ENCODE measurements at places on chromosomes 3 and 15.
A peak's percentile ranks its signal among the peaks of the same experiment; 100 is the strongest.

- DNase-seq: no peak
Observed at GRCh38 chr3:114186501-114186900, 7.6 kb upstream of the DRD3 start.

GRCh38 chr15:50227076-50227475 is 38.5 kb downstream of the HDC start:
- DNase-seq: no peak

DNA sequence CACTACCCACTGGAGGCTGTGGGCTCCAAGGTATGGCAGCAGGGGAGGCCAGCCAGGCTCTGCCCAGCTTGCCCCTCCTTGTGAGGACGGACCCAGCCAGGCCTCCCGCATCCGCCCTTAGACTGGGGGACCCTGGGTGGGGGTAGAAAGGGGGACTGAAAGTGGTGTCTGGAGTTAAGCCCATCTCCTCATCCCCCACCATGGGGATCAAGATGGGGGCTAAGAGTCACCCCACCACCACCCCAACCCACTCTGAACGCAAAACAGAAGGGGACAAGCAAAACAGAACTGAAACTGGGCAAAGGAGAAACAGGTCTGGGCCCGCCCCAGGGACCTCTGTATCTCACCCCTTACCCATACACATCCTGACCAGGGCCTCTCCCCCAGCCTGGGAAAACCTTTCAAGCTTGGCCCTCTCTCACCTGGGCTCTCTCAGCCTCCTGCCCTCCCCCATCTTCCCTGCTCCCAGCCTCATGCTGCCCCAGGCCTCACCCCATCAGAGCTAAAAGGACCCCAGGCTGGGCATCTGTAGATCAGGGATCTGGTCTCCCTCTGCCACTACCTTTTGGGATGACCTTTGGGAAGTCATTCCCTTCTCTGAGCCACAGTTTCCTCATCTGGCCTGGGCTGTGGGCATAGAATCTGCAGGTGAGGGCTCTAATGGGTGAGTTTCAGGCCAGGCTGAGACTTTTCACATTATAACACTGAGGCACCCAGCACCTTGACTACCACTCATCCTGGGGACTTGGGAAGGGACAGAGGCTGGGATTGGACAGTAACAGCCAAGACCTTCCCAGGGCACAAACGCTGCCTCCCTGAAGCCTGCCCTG is 30.0 kb upstream of the CYP11A1 start:
- DNase-seq: no peak

DNA sequence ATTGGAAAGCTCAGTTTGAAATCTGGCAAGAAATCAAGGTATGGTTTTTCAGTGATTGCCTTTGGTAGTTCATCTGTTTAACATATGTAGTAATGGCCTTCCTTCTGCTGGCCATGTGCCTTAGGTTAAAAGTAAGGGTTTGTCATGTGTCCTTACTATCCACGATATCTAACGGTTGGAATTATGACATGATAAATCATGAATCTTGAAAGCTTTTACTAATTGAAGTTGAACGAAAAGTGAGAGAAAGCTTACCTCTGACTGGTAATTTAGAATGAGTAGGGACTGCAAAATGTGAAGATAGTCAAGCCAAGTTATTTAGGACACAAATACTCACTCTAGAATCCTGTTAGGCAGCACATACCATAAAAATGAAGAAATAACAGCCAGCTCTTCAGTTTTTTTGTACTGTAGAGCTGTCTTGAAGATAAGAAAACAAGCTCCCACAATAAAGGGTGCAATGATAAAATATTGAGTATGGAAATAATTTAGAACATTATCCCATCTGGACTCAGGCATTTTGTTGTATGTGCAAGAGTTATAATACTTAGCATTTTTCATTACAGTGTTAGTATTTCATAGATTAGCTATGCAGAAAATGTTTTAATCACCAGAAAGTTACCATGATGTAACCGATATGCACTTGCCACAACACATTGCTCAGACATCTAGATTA is 303.4 kb downstream of the ZNF385D start:
- no peak for DNase-seq

DNA sequence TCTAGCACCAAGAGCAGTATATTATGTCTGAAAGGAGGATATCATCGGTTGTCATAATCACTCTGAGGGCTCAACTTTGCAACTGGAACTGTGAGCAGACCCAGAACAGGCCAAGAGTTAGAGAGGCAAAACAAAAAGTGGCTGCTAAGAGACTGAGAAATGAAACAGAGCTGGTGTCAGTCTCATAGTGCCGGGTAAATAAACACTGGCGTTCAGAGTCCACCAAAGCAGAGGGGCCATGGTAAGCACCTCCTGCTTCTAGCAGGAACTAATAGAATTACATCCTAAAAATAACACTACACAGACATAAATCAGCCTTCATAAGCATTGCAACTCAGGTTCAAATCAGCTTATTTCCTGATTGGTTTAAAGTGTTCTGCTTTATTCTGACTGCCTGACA is 10.3 kb upstream of the IL12A start:
- no peak for DNase-seq

DNA sequence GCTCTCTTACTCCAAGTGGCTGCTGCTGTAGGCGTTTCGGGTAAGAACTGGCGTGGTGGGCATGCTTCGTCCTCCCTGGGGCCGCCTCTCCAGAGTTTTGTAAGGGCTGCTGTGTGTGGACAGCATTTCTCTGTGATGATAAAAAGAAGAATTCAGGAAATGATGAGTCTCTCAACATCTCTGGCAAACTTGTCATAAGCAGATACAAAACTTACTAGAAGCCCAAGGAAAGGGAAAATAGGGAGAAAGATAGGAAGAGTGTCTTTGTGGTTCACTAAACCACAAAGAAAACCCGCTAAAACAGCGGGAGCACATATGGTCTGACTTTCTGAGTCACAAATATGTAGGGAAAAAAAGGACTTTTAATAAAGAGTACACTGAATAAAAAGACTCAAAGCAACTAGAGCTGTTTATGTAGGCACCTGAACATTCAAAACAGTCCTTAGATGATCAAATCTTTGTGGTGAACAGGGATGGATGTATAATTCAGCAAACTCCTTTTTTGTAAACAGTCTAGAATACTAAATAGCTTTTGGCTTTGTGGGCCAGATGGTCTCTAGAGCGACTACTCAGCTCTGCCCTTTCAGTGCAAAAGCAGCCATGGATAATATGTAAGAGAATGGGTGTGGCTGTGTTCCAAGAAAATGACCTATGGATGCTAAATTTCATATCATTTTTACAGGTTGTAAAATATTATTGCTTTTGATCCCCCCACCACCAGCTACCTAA is 60.4 kb upstream of the LMOD3 start:
- no peak for DNase-seq

- no peak for DNase-seq
Observed at GRCh38 chr3:17733215-17733614, 9.2 kb downstream of the TBC1D5 start.

DNA sequence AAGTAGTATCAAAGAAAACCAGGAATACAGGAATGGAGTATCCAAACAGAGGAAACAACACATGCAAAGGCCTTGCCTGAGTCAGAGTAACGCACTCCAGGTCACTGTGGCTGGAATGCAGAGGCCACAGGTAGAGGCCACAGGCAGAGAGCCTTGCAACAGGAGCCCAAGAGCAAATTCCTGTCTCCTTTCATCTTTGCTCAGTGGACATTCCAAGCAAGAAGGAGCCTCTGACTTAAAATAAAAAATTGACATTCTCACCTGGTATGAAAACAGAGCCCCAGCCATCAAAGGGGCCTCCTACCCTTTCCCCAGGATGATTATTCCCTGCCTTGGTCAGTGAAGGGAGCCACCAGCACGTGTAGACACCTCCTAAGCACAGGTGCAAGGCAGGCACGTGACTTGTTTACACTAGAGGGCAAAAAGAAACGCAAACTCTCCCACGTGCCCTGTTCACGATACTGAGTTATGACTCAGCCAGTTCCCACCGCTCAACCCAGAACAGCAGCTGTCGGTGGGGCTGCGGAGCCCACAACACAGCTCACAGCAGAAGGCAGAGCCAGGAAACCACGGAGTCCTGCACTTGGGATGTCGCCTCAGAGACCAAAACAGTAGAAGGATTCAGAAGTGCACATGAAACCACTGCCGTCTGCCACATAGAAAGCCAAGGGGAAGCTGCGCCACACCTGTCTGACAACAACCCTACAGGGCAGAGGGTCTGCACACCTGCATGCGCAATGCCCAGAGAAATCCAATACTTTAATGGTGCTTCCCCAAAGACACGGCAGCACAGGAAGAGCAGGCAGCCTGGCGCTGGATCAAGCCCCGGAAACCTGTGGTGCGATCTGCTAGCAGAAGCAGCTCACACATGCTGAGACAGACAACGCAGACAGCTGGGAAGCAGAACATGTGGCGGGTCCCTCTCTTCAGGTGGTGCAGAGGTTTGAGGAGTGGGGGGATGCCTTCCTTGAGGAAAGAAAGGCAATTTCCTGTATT is 52.1 kb downstream of the ITGB5 start:
- peak; percentile 40 for DNase-seq

DNA sequence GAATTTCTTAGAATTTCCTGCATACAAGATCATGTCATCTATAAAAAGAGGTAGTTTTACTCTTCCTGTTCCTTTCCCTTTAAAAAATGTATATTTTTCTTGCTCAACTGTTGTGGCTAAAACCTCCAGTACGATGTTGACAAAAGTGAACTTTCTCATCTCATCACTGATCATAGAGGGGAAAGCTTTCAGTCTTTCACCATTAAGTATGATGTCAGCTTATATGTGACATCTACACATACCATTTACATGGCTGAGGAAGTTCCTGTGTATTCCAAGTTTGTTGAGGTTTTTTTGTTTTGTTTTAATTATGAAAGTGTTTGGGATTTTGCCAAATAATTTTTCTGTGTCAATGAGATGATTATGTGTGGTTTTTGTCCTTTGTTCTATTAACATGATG is 173.6 kb downstream of the PLD1 start:
- DNase-seq: no peak

GRCh38 chr3:189233225-189233858 is 61.6 kb downstream of the TPRG1 start:
- DNase-seq: no peak

GRCh38 chr3:175726228-175726627 is 867.1 kb downstream of the NAALADL2 start:
- DNase-seq: no peak

GRCh38 chr3:165641569-165642310 is 195.5 kb downstream of the BCHE start:
- no peak for DNase-seq

- DNase-seq: no peak
Observed at GRCh38 chr15:67170143-67170925, 84.1 kb downstream of the AAGAB start.

- DNase-seq: no peak
Observed at GRCh38 chr15:58078591-58078990, 13.1 kb upstream of the ALDH1A2 start.

- DNase-seq: no peak
Observed at GRCh38 chr3:41673650-41674049, 288.3 kb downstream of the ULK4 start.

DNA sequence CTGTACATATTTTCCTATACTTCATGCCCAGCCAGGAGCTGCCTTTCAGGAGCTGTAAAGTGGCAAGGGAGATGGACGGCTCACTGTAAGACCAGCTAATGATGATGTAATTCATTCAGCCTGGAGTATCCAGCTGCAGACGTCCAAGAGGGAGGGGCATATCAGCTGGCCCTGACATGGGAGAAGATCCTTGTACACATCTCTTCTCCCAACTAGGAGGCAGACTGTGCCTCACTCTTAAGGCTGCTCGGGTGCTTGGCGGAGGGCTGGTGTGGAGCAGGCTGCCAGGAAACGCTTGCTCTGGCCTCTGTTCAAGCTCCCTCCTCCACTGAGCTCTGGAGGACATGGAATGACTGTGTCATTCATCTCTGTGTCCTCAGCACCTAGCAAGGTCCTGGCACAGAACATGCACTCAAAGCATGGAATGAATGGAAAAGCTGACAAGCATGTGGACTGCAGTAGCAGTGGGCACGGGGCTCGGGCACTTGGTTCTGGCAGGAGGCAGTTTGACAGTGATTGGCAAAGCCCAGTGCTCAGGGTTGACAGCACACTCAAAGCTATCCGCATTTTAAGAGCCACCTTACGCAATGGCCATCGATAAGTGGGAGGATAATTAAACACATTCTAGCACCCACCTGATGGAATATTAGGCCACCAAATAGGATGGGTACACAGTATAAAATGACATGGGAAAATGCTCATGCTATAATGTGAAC is 72.4 kb downstream of the TBC1D2B start:
- no peak for DNase-seq

GRCh38 chr3:100150473-100150872 is 36.2 kb upstream of the FILIP1L start:
- no peak for DNase-seq

- no peak for DNase-seq
Observed at GRCh38 chr3:43207628-43208085, 78.7 kb upstream of the SNRK start.

GRCh38 chr15:22236469-22236868 is 156.1 kb downstream of the OR4M2 start:
- no peak for DNase-seq

DNA sequence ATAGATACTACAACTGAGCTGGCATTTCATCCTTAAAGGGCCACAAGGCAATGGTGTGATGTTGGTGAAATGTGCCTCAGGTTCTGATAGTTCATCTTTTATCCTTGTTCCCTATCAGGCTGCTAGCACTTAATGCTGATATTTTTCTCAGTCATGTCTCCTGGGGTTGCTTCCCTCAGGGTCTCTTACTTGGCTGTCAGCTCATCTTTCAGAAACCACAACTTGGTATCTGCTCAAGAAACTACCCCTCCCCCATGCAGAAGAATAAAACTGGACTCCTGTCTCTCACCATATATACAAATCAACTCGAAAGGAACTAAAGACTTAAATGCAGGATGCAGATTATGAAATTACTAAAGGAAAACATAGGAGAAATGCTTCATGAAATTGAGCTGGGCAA is 308.1 kb downstream of the CHST2 start:
- DNase-seq: no peak

DNA sequence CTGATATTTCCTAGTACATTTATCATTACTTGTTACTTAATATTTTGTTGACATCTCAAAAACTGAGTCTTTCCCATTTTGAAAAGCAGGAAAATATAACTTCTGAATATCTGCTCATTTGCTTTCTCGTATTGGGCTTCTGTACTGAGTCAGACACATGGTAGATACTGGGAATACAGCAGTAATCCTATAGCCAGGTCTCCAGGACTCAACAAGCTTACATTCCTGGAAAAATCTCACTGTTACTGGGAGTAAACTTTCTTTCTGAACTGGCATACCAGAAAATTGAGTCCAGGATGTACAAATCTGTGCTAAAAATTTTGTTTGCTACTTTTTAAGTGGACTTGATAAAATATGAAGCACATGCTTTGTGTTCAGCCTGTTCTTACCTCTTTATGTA is 240.4 kb downstream of the RBMS3 start:
- DNase-seq: no peak

DNA sequence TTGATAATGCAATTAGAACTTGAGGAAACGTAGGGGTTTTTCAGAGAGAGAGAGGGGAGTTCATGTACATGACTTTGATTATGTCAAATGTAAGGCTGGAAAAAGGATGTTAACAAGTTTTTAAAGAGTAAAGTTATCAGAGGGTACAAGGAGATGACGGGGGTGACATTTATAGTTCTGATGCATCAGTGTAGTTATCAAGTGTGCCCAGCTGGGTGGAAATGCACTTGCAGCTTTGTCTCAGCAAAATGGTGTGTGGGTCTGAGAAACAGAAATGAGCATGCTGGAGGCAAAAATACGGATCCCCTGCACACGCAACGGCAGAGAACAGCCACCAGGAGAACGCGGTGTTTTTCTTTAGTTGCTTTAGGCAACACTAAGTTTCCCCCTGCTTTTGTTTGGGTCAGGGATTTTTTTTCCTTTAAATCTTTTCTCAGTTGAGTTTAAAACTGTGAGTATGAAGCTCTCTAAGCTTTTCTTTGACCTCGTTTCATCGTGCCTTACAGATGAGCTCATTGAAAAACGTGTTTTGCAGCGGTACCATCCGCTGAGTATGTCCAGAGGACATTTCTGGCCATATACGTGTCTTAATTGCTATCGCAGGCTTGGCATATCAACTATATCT is 205.4 kb downstream of the PDZRN3 start:
- DNase-seq: no peak
